ENCODE measurements at places on chromosomes 4 and X.

DNA sequence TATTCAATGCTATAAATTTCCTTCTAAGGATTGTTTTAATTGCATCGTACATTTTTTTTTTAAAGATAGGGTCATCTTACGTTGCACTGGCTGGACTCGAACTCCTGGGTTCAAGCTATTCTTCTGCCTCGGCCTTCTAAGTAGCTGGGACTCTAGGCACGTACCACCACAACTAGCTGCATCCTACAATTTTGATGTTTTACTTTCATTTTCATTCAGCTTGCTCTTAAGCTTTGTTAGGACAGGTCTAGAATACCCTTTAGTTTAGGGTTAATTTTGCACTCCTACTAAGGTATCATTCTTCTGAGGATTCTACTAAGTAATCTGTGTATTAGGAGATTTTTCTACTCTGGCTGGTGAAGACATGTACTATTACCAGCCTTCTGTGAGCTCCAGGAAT lies 50.2 kb upstream of the C1GALT1C1 start:
- no peak for DNase-seq

- DNase-seq: peak; percentile 56
Observed at GRCh38 chr4:184329659-184330400, 112.2 kb upstream of the ENPP6 start.

DNA sequence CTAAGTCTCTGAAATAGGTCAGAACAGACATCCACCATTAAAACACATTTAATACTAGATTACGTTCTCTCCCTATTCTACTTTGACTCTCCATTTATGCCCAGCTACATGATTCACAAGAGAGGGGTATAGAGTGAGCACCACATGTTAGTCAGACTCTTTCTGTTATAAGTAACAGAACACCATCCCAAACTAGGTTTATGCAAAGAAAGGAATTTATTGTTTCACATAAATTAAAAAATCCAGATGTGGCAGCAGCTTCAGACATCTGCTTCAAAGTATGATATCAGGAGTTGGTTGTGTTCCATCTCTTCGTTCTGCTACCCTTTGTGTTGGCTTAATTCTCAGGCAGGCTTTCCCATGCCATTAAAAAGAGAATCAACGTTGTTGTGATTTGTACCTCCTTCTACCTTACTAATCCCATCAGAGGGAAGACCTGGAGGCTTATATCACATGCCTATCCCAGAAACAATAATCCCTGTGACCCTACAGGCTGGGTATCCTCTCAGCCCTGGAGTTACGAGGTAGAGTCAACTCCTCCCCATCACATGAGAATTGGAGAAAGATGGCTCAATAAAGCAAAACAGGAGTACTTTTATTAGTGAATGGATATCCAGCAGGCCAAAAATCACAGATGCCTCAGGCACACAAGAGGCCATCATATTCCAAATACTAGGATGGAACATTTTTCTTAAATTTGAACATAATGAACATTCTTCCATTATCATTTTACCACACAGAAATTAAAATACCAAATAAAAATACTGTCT lies 163.2 kb downstream of the SLC7A11 start:
- no peak for DNase-seq

DNA sequence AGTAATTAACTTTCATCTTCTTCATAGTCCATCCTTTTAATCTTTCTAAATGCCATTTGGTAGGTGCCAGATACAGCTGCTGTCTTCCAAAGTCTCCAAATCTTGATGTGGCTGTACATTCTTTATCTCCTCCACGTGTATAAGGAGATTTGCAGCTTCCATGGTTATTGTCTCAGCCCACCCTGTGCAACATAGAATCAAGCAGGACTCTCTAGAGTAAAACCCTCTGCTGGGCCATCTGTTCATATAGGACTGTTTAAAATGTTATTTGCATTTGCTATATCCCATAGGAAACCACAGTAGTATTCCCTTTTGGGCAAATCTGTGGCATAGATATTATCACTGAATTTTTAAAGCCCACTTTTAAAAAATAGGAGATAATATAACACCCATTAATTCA lies 527.2 kb upstream of the EPHA5 start:
- DNase-seq: no peak

- no peak for DNase-seq
Observed at GRCh38 chr4:156638334-156638733, 333.3 kb downstream of the PDGFC start.

GRCh38 chr4:9880406-9881197 lies 99.2 kb downstream of the DRD5 start:
- no peak for DNase-seq

- no peak for DNase-seq
Observed at GRCh38 chr4:42167709-42168108, 15.3 kb upstream of the BEND4 start.

DNA sequence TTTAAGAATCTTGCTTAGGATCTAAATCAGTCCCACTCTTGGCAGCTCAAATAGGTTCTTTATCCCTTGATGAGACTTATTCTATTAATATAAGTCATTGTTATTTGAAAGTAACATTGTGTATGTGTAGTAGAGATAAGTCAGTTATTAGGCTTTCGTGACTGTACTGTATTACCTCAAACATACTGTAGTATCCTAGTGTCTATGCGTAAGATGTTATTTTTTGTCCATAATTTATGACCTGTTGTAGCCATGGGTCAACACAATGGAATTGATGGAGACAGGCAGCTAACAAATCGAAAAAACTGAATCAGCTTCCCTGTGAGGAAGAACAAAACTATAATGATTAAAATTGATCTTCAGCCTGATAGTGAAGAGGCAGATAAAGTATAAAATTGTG lies 41.8 kb downstream of the CLCN3 start:
- DNase-seq: no peak

DNA sequence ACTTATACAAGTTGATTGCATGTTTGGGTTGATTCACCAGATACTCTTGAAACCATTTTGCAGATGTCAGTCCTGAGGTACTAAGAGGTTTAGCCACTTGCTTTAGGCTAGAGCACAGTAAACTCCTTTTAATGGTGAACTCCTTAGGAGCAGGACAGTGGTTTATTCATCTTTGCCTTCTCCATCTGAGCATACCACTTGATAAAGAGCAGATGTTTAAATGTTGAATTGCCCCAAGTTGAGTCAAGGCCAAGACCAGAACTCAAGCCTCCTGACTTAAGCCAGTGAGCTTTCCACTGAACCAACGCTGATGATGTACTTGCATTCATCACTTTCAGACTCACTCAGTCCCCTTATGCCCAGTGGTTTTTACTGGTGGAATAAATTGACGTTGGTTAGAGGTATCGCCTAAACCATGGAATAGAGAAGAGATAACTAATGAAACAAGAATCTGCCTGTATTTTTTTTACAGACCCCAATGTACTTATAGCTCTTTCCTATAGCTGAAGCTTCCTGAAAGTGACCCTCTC lies 7.5 kb downstream of the DAPP1 start:
- no peak for DNase-seq

GRCh38 chr4:4633431-4633830 lies 91.6 kb upstream of the STX18 start:
- no peak for DNase-seq

DNA sequence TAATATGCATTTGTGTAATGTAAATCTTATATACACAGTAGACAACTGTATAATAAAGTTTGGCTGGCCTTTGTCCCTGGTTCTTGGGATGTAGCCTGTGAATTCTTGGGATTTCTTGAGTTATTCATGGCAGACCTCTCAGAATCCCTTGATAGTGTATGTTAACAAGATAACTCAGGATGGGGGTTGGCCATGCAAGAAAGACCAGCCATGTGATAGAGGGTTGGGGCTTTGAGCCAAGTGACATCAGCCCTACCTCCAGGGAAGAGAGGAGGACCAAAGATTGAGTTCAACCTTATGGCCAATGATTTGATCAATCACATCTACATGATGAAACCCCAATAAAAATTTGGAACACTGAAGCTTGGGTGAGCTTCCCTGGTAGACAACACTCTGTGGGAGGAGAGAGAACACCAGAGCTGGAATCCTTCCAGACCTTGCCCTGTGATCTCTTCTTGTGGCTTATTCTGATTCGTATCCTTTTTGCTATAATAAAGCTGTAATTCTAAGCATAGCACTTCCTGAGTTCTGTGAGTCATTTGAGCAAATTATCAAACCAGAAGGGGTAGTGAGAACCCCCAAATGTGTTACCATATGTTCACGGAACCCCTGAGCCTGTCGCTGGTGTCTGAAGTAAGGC lies 11.3 kb downstream of the SLC2A9 start:
- no peak for DNase-seq

DNA sequence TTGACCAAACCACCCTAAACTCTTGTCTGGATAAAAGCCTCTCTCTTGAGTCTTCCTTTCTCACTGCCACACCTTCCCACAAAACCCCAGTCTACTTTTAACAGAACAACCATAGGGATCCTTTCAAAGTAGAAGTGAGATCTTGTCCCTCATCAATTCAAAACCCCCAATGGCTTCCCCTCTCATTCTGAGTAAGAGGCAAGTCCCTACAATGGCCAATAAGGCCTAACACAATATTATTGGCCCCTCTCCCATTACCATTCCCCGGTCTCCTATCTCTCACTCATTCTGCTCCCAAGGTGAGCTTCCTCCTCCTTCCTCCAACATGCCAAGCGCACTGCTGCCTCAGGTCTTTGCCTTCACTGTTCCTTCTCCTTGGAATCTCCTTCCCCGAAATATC lies 57.1 kb downstream of the REELD1 start:
- no peak for DNase-seq

DNA sequence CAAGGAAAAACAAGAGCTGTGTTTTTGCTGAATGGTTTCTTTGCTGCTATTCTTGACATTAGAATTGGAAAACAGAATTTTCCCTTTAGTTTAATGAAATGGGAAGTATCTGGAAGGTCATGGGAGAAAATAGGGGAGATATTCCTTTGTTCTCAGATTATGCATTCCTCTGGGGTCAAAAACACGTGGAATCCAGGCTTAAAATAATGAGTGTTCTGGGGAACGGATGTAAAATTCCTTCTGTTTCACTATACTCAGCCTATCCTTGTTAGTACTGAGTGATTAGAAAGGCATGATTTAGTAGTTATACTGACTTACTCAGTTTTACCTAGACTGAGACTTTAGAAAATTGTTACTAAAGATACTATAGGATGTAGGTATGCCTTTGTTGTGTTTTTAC lies 107.3 kb downstream of the ARHGAP10 start:
- no peak for DNase-seq

GRCh38 chr4:169272265-169272886 lies 1.6 kb upstream of the SH3RF1 start:
- DNase-seq: no peak

- no peak for DNase-seq
Observed at GRCh38 chrX:129791336-129791735, 11.6 kb downstream of the SASH3 start.

GRCh38 chrX:40943093-40943641 lies 142.1 kb upstream of the USP9X start:
- no peak for DNase-seq

GRCh38 chr4:7361280-7361895 lies 73.3 kb downstream of the PSAPL1 start:
- no peak for DNase-seq

DNA sequence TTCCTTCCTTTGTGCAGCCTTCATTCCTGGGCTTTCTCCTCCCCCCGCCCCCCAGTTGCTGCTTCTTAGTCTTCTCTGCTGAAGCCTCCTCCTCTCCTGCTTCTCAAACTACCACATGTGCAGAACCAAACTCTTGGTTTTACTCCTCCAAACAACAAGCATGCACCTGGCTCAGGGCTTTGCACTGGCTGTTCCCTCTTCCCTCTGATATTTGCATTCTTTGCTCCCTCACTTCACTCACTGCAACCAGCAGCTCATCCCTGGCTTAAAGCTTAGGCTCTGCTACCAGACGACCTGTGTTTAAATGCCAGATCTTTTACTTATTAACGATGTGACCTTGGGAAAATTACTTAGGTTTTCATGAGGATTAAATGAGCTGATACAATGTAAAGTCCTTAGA lies 51.4 kb downstream of the MED28 start:
- DNase-seq: no peak

DNA sequence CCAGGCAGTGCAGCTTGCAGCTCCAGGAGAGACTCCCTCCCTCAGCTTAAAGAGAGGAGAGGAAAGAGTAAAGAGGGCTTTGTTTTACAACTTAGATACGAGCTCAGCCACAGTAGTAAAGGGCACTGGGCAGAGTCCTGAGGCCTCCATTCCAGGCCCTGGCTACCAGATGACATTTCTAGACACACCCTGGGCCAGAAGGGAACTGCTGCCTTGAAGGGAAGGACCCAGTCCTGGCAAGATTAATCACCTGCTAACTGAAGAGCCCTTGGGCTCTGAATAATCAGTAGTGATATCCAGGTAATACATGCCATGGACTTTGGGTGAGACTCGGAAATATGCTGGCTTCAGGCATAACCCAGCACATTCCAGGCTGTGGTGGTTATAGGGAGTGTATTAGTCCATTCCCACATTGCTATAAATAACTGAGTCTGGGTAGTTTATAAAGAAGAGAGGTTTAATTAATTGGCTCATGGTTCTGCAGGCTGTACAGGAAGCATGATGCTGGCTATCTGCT lies 15.3 kb upstream of the SLC16A2 start:
- DNase-seq: no peak

DNA sequence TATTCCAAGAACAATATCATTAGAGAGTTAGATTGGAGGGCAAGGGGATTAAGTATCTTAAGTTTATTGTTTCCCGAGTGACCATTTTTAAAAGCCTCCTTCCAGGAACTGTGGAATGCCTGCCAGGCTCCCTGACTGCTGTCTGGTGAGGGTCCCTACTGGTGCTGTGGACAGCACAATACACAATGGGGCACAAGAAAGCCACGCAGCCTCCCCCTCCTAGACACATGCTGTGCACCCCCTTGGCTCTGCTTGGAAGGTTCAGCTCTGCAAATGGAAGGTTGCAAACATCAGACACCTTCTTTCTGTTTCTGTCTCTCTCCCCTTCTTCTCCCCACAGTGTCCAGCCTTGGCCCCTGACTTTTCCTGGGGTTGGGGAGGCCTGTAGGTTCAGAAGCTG lies 153.2 kb downstream of the SHROOM3 start:
- DNase-seq: no peak

- DNase-seq: no peak
Observed at GRCh38 chr4:170674176-170674575, 584.4 kb upstream of the AADAT start.

- no peak for DNase-seq
Observed at GRCh38 chrX:20130357-20130756, 11.3 kb downstream of the EIF1AX start.

- DNase-seq: no peak
Observed at GRCh38 chrX:119763181-119763580, 4.8 kb downstream of the SOWAHD start.

- no peak for DNase-seq
Observed at GRCh38 chrX:110251526-110251925, 66.4 kb downstream of the AMMECR1 start.

DNA sequence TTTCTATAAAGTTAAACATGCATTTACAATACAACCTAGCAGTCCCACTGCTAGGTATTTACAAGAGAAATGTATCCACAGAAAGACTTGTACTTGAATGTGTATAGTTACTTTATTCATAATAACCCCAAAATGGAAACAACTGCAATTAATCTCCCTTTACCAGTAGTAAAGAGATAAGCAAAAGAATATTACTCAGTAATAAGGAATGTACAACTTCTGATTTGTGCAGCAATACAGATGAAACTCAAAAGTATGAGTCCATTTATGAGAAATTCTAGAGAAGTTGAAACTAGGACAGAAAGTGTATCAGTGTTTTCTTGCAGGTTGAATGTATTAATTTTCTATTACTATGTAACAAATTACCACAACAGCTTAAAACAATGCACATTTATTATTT lies 15.2 kb downstream of the USP53 start:
- DNase-seq: no peak

GRCh38 chr4:173362666-173363065 lies 8.1 kb upstream of the SAP30 start:
- DNase-seq: no peak

GRCh38 chr4:176792326-176793059 lies at the start of gene VEGFC:
TSS of gene VEGFC (minus strand) at chr4:176792922. CDS start at chr4:176792311, 611 bp downstream.
- DNase-seq: peak; percentile 29

Data from activated T-cell treated with anti-CD3 and anti-CD28 coated beads for 48 hours (primary cell).